Substantia nigra (tissue), 51 donors: ENCODE measurements at places on chromosomes 5 and 9.

GRCh38 chr9:113154471-113154870 is 3.7 kb downstream of the SLC31A2 start:
- DNase-seq: no peak

GRCh38 chr9:135817951-135818717 is 89.2 kb downstream of the CAMSAP1 start:
- no peak for DNase-seq

DNA sequence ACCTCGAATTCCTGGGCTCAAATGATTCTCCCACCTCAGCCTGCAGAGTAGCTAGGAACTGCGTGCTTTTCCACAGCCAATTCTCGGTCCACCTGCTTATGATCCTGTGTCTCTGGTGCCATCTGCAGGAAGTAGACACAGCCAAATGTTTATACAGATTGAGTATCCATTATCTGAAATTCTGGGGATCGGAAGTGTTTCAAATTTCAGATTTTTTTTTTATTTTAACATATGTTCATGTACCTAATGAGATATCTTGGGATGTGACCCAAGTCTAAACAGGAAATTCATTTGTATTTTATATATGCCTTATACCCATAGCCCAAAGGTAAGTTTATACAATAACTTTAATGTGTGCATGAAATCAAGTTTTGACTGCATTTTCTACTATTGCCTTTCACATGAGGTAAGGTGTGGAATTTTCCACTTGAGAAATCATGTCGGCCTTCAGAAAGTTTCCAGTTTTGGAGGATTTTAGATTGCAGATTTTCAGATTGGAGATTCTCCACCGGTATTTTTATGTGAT is 89.5 kb downstream of the ESM1 start:
- peak; percentile 6 for DNase-seq

- DNase-seq: peak; percentile 36
These were observed 112.2 kb downstream of the RPS23 start for GRCh38 chr5:82165740-82166530.

GRCh38 chr5:153896117-153896516 is 142.6 kb downstream of the FAM114A2 start:
- no peak for DNase-seq

DNA sequence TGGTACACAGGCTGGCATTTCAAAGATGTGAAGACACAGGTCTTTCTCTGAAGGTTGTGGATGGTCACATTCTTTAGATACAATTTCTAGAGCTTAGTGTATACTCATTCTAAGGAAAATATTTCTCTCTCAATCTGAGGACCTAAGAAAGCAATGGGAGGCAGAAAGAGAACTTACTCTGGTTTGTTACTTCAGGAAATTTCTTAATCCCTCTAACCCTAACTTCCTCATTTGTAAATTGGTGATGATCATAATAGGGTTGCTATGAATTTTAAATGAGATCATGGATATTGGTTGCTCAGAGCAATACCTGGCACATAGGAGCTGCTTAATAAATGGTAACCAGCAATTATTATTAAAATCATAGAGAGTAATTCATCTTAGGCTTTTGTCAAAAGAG is 22.1 kb downstream of the FAM170A start:
- DNase-seq: no peak

DNA sequence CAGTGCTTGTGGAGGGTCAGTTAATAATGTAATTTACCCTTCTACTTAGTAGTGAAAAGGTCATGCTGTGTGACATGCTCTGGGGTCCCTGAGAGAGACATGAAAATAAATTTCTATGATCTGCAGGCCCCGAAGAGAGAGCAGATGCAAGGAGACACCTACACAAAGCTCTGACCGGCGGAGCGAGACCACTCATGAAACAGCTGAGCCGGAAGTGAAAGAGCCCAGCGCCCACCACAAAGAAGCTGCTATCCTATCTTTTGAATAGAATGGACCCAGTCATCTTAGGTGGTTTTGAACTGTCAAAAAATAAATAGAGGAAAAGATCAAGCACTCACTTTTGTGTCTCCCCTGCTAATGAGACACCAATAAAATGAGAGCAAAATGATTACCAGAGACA is 190.0 kb downstream of the MED10 start:
- DNase-seq: no peak

- no peak for DNase-seq
These were observed 6.0 kb downstream of the INSYN2B start for GRCh38 chr5:169974121-169974770.

GRCh38 chr5:148913493-148913892 is 87.1 kb downstream of the ADRB2 start:
- no peak for DNase-seq

DNA sequence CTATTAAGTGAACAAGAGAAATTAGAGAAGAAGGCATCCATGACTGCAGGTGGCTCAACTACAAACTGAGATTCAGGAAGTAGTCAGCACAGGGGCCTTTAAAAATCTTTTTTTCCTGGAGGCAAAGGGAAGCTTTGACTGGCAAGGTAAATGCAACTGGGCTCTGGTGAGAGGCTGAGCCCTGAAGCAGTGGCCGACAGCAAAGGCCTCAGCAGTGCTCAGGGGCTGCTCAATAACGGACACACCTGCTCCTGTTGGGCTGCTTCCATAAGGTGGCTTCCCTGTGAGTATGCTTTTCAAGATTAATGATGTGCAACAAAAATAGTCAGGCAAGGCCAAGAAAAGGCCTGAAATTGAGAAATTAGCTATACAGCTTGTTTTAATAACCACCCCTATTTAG is 134.2 kb upstream of the RGMB start:
- no peak for DNase-seq

GRCh38 chr9:97975376-97975775 is 7.8 kb upstream of the ANP32B start:
- no peak for DNase-seq

DNA sequence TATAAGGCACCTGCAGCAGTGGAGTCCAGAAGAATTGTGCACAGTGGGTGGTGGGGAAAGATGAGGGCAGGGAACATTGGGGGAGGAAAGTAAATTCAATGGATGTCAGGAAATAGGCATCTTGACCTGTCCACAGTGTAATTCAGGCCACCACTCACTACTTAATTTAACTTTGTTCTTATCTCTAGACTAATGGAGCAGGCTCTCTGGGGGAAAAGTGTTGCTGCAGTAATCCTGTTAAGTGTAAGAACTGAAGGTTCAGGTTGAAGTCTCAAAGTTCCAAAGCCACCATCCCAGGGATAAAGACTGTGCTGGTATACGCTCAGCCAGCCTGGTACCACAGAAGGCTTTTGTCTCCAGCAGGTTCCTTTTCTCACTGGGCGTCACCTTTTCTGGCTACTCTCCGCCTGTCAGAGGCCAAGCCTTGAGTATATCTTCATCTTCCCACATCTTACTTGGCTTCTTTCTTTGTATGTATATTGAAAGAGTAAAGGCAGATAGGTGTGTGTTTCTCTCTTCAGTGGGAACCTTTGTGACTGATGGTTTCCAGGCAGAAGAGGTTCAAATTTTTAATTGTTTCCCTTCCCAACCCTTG is 150.9 kb upstream of the DMRT1 start:
- DNase-seq: no peak

DNA sequence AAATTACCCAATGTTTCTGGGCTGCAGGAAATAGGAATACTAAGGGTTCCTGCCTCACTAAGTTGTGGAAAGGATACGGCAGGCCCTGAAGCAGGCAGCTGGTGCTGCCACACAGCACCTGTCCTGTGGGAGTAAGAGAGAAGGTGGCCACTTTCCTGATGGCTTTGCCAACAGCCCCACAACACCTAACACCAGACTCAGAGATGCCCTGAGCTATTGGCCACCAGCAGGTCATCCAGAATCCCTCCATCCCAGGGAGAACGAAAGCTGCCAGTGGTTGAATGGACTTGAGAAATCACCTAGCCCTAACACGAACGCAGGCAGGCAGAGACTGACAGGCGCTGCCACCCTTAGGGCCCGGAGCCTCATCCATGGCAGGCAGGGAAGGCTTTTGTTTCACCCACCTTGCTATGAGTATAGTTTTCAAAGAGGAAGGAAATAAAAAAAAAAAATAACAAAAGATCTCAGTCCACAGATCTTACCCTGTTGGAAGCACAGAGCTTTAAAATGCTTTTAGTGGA is 82.2 kb downstream of the DCP2 start:
- no peak for DNase-seq

DNA sequence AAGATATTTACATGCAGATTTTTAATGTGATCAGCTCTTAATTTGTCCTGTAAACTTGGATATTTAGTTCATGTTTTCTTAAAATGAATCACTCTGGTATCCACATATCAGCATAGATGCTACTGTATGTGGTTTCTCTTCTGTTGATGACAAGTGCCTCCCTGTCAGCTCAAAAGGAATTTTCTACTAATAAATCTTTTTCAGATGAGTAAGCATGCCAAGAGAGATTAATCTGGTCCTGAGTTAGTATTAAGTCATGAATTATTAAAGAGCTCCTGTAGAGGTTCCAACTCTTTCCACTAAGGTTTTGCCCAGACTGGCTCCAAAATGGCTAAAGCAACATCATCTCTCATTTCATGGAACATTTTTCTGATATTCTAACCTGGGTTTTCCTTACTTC is 129.2 kb downstream of the GOLPH3 start:
- DNase-seq: no peak

- DNase-seq: no peak
These were observed 177.6 kb upstream of the MVB12B start for GRCh38 chr9:126148994-126149393.

DNA sequence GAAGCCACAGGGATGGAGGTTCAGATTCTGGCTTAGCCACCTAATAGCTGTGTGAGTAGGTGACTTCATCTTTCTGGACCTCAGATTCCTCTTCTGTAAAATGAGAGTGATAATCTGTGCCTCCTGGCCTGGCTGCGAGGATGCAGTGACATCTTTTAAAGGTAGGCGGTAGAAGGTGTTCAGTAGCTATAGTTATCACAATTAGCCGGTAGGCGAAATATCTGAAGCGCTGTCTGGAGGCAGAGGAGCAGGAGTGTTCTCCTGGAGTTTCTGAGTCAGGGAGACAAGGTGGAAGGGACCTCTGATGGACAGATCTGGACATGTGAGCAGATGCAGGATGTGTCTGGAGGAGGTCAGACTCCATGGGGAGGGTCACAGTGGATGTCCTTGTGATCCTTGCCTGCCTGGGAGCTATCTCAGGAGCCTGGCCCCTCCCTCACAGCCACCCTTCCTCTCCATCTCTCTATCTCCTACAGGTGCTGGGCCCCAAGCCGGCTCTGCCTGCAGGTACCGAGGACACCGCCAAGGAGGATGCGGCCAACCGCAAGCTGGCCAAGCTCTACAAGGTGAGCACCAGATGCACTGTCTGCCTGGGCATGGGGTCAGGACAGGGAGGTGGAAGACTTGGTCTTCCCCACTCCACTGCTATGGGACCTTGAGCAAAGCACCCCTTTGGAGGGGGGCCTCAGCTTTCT is 45.6 kb downstream of the GSN start:
- no peak for DNase-seq

DNA sequence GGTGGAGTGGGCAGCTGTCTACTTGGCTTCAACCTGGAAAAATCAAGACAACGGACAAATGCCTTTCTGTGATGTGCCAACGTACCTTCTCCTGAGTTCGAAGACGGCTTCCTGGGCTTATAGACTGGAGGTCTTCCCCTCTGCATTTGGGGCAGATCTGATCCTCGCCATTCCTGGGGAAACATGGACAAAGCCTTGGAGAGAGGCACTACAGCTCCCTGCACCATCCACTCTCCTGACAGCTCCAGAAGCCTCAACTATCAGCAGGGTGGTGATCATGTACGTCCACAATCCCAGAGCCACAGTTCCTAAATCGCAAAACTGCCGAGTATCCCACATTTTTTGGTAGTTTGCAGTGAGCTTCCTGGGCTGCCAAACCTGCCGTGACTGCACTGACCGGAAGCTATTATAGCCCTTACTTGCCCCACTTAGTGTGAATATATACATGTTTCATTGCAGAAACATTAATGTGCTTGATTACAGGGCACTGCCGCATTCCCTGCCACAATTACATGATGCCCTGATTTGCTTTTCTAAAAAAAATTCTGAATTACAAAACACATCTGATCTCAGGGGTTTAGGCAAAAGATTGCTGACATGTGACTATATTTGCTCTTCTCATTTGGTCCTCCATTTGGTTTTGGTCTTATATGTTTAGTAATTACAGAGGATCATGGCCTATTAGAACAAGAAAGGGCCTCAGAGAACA is 2.8 kb downstream of the TRAF1 start:
- no peak for DNase-seq

GRCh38 chr9:121698627-121699570 is 47.5 kb downstream of the DAB2IP start:
- DNase-seq: peak; percentile 33

DNA sequence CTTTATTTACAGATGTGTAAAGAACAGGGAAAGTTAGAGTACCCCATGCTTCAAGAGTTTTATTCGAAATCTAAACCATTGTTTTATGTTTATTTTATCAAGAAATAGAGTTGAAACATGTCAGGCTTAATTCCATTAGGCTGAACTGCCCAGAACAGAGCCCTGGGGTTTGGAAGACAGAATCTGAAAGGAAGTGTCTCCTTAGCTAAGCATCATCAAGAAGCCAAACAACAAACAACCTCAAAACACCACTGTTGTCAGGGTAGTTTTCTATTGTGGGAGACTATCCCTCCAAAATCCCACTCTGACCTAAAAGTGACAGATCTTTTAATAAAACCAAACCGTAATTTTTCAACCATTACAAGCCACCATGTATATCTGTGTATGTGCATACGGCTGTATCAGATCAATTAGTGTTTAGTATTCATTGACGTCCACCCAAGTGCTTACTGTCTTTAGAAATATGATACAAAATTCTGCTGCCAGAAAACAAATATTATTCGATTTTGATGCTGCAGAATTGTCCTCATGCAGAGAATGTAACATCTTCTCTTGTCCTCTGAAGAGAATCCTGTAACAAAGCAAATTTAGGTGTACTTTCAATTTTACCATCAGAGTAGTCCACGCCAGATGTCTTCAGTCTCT is 271.9 kb upstream of the TMEM161B start:
- DNase-seq: no peak

GRCh38 chr5:159669559-159669958 is 246.7 kb upstream of the ADRA1B start:
- DNase-seq: no peak
